ENCODE measurements at places on chromosomes 3 and 15.

DNA sequence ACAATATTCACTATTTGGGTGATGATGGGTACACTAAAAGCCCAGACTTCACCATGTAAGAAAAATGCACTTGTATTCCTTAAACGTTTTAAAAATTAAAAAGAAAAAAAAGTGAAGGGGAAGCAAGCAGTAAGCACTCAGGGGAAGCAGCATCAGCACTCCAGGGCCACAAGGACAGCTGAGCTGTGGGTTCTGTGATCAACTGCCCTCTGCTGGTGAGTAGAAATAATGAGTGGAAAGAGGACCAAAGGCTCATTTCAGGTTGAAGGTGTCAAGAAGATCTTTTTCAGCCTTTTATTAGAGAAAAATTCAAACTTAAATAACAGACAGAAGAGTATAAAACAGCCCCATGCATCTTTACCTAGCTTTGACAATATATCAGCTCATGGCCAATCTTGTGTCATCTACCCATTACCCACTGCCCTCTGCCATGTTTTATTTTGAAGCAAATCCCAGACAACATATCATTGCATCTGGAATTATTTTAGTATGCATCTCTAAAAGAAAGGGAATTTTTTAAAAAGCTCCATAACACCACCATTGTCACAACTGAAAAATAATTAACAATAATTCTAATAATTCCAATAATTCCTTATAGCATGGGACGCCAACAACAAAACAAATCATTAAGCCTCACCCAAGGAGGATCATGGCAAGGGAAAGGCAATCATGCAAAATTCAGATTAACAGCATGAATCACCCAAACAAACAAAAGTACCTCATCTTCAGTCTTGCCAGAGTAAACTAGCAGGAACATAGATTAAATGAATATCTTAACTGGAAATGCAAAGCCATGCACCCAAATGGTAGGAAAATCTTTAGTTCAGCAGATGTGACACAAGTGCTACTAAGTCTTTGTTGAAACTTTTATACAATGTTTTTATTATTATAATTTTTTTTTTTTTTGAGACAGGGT lies 42.5 kb downstream of the TAMM41 start:
- no peak for DNase-seq

GRCh38 chr3:9130345-9131305 lies 118.8 kb downstream of the SRGAP3 start:
- DNase-seq: no peak

DNA sequence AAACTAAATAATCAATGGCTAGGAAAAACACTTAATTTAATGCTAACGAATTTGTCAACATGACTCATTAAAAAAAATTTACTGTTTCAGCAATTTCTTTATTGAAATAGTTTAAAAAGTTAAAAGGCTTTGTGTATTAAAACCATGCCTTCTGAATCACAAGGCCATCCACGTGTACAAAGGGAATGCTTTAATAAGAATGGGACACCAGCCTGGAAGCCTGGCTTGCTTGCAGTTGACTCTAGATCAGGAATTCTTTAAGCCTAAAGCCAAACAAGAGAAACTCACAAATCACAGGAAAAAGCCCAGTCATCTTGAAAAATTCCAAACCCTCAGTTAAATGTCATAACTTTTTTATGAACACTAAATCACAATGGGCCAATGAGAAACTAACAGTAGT lies 137.6 kb downstream of the PEAK1 start:
- no peak for DNase-seq

DNA sequence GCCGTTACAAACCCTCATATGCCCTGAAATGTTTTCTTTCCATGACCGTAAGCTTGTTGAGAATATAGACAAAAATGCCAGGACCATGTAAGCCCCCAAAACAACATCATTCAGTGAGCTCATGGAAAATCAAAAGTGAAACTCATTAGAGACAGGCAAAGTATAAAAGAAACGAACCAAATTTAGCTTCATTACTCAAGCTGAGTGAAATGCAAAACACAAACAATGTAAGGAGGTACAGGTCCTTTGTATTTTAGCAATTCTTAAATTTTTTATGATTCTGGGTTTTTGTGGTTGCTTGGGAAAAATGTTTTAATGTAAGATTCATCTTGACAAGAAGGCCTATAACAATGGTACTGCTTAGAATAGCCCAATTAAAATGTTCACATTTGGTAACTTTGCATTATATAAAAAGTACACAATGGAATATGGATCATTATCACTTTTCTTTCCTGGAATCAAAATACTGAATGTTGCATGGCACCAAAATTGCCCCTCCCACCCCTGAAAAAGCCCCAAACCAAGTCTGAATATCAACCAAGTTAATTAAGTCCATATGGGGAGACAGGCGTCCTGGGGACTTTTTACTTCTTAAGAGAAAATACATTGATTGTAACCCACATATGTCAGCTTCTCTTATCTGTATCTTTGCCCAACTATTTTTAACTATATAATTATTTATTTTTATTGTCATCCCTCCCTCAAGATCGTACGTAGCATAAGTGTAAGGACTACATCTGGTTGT lies 247.7 kb upstream of the CDIN1 start:
- no peak for DNase-seq

GRCh38 chr3:16330351-16330750 lies 65.3 kb downstream of the OXNAD1 start:
- no peak for DNase-seq

- no peak for DNase-seq
Observed at GRCh38 chr3:53103397-53104296, 26.6 kb downstream of the RFT1 start.

DNA sequence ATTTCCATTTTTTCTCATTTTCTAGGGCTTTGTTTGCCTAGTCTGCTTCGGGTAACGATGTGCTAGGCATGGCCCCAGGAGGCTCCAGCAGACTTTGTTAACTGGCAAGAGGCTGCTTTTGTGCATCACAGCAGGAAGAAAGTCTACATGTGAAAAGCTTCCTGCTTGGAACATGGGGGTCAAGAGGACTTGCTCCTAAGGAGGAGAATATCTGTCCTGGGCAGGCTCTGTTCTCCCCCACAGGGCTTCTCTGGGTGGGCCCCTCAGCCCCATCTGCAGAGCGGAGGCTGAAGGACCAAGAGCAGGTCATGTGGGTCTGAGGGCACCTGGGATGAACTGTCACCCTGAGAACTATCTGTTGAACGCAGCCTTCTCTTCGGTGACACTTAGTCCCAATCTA lies 94.7 kb downstream of the CCNL1 start:
- DNase-seq: peak; percentile 75

GRCh38 chr3:76096036-76096435 lies 310.7 kb upstream of the ZNF717 start:
- no peak for DNase-seq

DNA sequence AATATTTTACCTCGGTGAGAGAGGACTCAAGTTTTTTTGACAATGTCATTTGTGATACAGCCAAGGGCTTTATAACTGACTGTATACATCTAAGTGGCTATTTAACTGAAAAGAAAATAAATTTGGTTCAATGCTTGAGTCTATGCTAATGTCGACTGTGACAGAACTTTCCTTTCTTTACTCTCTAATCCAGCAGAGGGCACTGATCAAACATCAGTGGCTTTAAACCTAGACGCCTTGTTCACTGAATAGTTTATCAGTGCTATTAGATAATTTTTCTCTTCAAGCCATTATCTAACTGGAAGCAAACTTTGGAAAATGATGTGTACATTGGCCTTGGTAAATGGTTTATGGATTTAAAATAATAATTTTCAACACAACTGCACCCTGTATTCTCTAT lies 285.1 kb downstream of the CHL1 start:
- no peak for DNase-seq

GRCh38 chr3:14649466-14649865 lies 2.1 kb upstream of the CCDC174 start:
- DNase-seq: no peak

DNA sequence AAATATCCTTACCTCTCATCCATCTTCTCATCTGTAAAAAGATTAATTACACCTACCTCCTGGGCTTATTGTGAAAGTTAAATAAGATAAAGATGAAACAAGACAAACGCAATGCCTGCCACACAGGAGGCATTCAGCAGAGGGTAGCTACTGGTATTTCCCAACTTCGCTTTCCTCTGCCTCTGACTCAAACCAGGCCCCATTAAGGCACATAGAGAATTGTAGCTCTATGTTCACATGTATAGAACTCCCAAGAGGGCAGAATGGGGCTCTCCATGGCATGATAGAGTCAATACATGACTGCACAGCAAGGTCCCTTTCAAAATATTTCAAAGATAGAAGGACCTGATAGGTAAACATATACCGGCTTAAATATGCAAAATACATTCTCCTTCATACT lies 1.4 kb downstream of the LYSMD2 start:
- peak; percentile 24 for DNase-seq

DNA sequence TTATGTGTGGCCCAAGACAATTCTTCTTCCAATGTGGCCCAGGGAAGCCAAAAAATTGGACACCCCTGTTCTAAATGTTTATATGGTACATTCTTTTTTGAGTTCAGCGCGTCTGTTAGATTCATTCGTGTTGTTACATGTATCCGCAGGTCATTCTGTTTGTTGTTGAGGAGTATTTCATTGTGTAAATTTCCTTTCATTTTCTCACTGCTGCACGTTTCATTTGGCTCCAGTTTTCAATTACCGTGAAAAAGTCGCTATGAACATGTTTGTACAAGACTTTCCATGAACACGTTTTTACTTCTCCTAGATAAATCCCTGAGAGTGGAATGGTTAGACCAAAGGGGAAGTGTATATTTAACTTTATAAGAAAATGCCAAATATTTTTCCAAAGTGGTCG lies 7.5 kb upstream of the OPA1 start:
- no peak for DNase-seq

GRCh38 chr3:183123891-183124290 lies 24.6 kb upstream of the MCCC1 start:
- DNase-seq: no peak

GRCh38 chr3:159803459-159803858 lies 185.2 kb upstream of the IL12A start:
- DNase-seq: peak; percentile 50

GRCh38 chr3:169280010-169280585 lies 383.4 kb downstream of the MECOM start:
- DNase-seq: no peak

DNA sequence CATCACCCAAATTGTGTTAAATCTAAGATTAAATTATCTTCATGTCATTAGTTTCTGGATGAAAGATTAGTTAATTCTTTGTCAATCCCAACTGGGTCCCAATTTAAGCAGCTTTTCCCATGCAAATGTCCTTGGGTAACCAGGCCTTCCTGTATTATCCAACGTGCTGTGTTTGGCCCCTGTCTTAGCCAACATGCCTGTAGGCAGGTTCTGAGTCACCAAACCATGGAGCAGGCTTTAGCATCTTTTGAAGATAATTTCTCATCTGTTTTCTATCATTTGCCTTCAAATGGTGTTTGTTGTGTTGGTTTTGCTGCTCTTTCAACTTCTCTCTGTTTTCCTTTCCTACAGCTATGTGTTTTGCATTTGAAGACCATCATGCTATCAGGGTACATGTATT lies 216.2 kb downstream of the ITPR1 start:
- no peak for DNase-seq

DNA sequence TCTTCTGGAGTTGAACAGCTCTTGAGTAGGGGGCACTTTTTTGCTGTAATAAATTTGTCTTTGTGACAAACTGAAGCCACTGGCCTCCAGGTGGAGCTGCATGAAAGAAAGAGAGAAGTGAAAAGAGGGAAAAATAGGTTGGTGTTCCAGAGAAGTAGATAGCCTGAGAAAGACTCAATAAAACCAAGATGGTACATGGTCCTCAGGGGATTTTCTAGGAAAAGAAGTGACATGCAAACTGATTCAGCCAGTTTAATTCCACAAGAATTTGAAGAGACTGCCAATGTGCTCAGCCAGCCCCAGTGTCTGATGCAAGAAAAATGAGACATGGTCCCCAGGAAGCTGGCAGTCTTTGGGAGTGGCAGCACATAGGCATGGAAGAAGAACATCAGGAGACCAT lies 152.7 kb downstream of the CD47 start:
- no peak for DNase-seq

DNA sequence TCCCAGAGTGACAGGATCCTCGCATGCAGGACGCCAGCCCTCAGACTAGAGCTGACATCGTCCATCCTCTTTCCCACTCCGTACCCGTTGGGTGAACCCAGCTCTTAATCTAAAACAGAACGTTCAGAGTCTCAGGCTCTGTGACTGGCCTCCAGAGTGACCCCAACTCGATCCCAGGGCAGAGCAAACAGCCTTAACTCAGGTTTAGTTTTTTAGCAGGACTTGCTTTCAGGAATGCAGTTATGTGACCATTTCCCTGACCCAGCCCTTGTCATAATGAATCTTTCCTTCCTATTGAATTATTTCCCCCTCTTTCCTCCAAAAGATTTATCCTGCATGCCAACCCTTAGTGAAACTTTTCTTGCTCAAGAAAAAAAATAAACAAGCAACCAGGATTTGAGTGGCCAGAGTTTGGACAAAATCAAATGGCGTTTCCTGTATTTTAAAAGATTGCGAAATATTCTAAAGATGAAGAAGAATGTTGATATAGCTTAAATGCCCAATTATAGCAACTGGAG lies 47.8 kb upstream of the RARB start:
- DNase-seq: no peak

DNA sequence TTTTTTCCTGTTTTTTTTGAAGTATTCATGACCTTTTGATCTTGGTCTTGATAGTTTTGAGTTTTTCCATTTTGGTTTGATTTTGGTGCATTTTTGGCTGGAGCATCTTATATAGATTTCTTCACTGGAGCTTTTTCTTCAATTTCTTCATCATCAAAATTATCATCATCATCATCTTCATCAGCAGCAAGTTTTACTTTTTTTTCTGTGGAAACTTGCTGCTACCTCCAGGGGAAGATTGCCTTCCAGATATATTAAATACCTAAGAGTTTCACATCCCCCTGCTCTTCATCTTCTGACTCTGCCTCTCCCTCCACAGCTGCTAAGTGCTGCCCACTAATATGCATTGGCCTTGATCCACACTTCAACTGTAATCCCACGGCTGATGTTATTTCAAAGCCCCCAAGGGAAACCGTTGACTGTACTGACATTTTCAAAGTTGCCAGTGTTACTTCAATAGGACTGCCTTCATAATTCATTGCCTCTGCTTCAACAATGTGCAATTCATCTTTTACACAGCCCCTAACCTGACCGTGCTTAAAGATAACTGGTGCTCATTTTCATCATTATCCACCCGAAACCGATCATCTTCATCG lies 151.7 kb downstream of the NR1D2 start:
- peak; percentile 64 for DNase-seq

DNA sequence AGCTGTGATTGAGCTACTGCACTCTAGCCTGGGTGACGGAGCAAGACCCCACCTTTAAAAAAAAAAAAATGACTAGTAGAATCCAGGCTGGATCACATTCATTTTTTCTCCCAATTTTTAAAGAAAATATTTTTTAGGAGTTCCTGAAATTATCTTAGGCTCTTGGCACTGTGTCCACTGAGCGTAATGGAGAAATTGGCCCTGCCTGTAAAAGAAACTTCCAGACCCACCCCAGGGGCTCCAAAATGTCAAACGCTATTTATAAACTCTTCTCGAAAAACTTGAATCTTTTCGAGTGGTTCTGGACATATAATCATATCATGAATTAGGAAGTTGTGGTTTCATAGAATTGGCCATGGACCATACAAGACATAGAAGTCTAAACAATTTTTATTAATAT lies 300.2 kb upstream of the RGMA start:
- no peak for DNase-seq
